Activated CD8-positive, alpha-beta memory T cell treated with anti-CD3 and anti-CD28 coated beads for 4 hours (primary cell): ENCODE measurements at places on chromosomes 12 and 14.

DNA sequence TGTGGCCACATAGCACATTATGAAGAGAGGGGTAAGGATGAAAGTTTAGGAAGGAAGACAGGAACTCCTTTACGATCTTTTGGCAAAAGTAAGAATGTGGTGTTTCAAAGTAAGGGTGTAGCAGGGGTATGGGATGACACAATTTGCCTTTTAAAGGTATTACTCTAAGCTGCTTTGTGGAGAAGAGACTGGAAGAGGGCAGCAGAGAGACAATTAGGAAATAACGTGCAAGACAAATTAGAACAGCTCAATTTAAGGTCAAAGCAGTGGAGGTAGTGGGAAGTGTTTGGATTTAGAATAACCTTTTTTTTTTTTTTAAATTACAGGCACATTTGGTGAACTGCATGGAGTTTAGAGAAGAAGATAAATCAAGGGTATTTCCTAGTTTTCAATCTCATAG is 342.6 kb downstream of the NOVA1 start:
- no peak for DNase-seq

DNA sequence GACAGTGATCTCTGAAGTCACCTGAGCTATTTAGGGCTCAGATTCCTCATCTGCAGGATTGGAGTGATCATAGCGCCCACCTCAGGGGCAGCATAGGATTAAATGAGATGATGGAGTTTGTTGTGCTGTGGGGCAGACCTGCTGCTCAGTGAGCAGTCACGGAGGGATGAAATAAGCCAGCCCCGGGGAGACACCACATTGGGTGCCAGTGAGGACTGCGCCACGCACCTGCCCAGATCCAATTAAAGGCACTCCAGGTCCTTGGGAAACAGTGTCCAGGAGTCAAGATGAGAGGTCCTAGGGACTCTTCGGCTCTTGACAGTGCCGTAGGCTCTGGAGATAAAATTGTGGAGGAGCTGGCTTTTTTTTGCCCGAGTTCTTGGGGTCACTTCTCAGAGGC is 166.2 kb downstream of the ADGRD1 start:
- no peak for DNase-seq

DNA sequence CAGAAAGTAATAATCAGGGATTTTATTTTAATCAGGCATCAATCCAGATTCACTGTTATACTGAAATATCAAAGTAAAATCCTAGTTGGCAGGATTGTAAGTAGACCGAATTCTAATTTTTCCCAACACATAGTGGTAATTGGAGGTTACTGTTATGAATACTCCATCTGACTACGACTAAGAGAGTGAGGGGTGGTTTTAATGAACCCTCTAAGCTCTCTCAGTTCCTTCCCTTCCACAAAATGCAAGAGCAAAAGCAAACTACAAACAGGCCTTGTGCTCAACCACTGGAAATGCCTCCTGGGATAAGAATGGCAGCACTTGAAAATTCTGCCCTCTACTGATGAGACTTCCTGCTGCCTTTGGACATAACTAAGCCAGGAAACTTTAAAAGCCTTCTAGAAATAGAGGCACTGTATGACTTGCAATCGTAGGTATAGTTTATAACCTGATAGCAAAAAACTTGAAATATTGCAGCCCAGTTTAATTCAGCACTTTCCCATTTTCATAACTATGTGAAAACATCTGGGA is 184.8 kb downstream of the SLC16A7 start:
- no peak for DNase-seq

- DNase-seq = no peak
Observed at GRCh38 chr14:102951799-102952198, 29.3 kb downstream of the AMN start.

DNA sequence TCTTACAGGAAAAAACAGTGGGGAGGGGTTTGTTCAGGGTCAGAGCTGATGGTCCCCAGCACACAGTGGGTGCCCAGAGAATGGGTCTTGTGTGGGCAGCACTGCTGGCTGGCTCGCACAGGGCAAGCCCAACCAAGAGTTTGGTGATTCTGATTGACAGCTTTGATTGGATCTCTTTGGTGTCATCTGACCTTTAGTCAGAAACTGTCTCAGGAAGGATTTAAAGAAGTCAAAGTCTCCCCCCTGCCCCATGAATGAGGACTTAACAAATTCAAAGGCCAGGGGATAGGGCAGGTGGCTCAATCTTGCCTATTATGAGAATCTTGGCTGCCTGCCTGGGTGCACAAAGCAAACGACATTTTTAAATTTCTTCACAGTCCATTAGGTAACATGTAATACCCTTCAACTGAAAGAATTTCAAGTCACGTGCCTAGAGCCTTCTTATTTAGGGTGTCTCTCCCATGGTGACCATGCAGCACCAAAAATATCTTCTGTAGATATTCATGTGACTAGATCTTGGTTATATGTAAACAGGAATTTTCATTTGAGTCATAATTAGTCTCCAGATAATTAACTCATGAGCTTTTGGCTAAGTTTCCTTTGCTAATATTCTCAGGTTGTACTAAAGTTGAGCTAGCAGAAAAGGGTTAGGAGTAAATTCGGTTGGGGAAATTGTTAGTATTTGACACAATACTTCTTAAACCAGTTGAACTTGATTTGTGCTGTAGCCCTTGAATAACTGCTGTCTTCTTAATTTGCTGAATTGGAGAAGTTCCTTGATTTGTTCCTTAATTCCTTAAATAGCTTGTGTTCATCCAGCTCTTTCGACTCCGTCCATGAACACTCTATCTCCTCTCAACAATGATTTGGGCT is 54.5 kb upstream of the HECTD1 start:
- no peak for DNase-seq

DNA sequence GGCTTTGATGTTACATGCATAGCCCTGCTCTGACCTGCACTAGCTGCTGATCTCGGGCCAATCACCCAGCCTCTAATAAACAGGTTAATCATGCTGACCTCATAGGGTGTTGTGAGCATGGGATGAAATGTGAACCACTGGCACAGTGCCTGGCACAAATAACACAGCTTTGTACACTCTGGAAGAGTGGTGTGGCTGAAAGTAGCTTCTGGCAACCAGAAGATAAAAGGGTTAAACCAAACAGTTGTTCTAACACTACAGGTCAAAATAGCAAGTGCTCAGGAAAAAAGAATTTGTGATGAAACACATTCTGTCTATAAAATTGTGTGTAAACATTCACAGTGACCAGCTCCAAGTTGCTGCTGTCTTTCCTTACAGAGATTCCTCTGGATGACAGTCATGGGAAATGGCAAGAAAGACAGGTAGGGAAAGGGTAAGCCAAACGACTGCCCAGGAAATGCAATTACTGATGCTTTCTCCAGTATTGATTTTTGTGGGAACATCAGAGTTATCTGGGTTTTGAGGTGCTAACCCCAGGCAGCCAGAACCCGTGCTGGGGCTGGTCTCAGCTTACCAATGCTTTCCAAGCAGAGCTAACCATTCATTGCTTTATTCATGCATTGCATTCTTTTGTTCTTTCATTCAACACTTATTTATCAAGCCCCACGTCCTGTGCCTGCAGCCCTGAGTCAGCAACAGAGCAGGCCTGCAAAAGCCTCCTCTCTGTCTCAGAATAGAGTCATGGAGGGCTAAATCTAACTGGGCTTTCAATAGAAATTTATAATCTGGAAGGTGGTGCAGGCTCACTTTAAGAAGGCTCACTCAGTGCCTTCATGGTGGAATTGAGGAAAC is 38.1 kb upstream of the CAPRIN2 start:
- DNase-seq = no peak

GRCh38 chr12:89552376-89552775 is 26.5 kb upstream of the POC1B start:
- no peak for DNase-seq

DNA sequence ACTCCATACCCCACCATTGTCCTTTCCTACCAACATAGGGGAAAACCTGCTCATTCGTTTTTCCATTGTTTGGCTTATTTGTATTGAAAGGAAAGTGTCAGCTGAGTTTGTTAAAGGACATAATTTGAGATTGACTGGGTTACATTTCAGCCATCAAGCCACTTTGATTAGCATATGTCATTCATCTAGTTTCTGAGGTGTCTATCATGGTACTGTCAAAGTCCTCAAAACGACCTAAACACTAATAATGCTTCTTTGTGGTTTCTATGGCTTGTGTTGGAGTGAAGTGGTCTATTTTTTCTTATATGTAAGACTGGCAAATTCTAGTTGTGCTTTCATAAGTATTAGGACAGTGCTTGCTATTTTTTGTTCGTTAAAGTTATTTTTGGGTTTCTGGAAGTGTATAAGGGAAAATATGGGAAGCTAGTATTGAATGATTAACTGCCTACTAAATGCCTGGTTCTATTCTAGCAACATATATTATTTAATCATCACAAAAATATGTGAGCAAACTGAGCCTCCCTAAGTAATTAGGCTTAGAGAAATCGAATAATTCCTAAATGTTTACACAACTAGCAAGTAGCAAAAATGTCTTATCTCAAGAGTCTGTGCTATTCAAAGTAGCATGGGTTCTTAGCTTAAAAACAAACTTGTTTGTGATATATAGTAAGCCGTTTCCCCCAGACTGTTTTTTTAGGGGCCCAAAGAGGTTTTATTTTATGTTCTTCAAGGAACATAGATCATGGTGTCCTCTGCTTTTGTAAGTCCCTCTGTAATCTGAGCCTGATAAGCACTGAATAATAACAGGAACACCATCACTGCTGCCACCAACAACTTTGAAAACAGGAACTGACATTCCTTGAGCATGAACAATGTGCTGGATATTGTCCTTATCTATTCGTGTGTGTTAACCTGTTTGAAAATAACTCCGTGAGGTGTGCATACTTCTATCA is 67.1 kb downstream of the DERA start:
- no peak for DNase-seq

DNA sequence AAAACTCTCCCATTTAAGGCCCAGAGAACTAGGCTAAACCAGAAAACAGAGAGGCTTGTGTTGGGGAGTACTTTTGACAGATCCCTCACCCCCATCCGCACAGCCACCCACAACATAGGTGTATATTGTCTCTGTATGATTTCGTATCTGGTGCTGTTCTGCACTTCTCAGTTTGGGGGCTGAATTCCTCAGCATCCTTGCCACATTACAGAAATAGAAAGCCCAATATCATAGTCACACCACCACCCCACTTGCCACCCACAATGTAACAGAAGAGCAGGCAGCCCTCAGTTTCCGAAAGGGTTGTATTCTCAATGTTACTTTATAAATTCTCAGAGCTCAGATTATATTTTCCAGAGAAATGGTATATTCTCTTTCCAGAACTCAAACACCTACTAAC is 950.9 kb downstream of the DIO2 start:
- no peak for DNase-seq

- no peak for DNase-seq
Observed at GRCh38 chr12:124774054-124774461, 89.6 kb downstream of the SCARB1 start.

DNA sequence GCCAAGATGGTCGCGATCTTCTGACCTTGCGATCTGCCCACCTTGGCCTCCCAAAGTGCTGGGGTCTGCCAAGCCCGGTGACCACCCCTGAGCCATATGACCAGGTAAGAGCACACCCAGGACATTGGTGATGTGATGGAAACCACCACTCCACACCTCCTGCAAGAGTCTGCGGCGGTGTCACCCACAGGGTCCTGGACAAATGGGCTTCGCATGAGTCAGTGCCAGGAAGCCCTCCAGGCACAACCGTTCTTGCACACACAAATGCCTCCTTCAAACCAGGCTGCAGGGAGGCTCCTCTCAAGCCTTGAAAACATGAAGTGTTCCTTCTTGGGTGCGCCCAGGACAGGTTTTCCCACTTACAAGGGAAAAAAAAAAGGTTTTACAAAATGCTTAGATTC is 16.6 kb downstream of the PITPNM2 start:
- no peak for DNase-seq

GRCh38 chr14:92490239-92490959 is 23.2 kb upstream of the RIN3 start:
- DNase-seq = no peak

DNA sequence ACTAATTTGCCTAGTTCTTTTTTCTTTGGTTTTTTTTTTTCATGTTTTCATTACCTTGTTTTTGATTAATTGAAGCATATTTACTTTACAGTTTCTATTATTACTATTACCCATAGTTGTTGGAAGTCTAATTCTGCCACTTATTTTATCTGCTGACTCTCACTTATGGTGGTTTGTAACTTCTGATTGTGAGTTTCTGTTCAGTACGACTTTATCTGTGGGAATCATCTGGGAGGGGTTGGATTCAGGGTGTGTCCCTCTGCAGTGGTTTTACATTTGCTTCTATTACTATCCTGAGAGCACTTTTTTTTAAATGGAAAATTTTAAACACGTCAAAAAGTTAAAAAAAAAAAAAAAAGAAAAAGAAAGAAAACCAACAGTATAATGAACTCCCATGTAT is 26.4 kb upstream of the SOS2 start:
- DNase-seq = no peak

GRCh38 chr14:67559639-67560038 is 26.5 kb downstream of the PLEKHH1 start:
- no peak for DNase-seq

- no peak for DNase-seq
Observed at GRCh38 chr12:57998251-57998650, 56.9 kb downstream of the ATP23 start.

GRCh38 chr12:29043069-29043468 is 106.0 kb upstream of the FAR2 start:
- no peak for DNase-seq

GRCh38 chr12:79657136-79657535 is 33.6 kb downstream of the PAWR start:
- no peak for DNase-seq

DNA sequence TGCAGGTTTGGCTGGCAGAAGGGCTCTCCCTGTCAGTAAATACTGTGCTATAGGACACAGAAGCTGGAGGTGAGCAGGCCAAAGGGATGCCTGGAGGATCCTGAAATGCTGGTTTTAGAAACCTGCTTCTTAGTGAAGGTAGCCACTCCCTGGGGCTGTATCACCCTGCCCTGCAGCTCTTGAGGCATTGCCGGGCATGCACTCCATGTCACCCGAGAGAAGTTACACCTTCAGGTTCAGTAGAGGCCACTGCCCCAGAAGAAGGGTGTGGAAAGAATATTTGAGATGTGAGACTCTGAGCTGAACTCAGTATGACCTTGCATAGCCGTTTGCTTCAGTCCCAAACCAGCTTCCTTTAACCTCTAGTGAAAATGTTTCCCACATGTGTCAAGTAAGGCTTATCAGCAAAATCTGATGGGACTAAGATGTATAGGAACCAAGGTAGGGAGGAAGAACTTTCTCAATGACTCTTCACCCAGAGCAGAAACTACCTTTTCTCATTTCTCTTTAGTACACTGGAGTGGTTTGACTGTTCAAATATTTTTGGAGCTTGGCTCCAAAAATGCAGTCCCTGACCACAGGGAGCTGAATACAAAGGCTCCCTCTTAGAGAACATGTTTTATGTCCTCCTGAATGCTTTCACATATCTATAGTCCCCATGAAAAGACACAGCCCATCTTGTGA is 164.5 kb upstream of the DYRK2 start:
- no peak for DNase-seq

- no peak for DNase-seq
Observed at GRCh38 chr12:89829434-89829975, 120.9 kb upstream of the ATP2B1 start.

GRCh38 chr14:53108292-53109104 is 44.6 kb downstream of the DDHD1 start:
- DNase-seq = no peak

- DNase-seq = no peak
Observed at GRCh38 chr12:68844788-68845695, 37.1 kb downstream of the MDM2 start.
